ENCODE measurements at places on chromosomes 4 and X. TPM values are rescaled to one million over a fixed set of nuclear protein-coding genes. Genes with fewer than 3 reads are reported as not detected.

Gene OPN1MW
- total RNA-seq, result not detected

Gene AKAP14
- not detected for total RNA-seq

Gene SMIM10L2A
- 0.65 TPM for total RNA-seq

Gene ADH7
- total RNA-seq, result not detected

Gene TCEANC
- 4.1 TPM for total RNA-seq

Gene TAF7L
- total RNA-seq, result not detected

Gene UGT2A3
- not detected for total RNA-seq

Gene CYLC1
- total RNA-seq, result not detected

Data from activated CD8-positive, alpha-beta T cell treated with anti-CD3 and anti-CD28 coated beads, Interleukin-2, amount 10 ng/mL, durations not matched to agents 7 days and 5 days (primary cell).